ENCODE measurements at places on chromosomes 5 and 9.

GRCh38 chr9:127154390-127155191 is 32.2 kb upstream of the ANGPTL2 start:
- DNase-seq = no peak

DNA sequence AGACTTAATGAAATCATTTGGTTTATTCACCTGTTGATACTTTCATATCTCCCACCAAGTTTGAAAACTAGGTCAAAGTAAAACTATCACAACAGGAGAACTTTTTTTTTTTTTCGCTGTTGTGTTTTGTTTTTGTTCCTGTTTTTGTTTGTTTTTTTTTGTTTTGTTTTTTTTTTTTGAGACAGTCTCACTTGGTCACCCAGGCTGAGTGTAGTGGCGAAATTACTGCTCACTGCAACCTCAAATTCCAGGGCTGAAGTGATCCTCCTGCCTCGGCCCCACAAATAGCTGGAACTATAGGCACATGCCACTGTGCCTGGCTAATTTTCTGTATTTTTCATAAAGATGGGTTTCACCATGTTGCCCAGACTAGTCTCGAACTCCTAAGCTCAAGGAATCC is 49.3 kb downstream of the MLLT3 start:
- DNase-seq = no peak

GRCh38 chr9:70761139-70761670 is 346.7 kb upstream of the KLF9 start:
- no peak for DNase-seq

DNA sequence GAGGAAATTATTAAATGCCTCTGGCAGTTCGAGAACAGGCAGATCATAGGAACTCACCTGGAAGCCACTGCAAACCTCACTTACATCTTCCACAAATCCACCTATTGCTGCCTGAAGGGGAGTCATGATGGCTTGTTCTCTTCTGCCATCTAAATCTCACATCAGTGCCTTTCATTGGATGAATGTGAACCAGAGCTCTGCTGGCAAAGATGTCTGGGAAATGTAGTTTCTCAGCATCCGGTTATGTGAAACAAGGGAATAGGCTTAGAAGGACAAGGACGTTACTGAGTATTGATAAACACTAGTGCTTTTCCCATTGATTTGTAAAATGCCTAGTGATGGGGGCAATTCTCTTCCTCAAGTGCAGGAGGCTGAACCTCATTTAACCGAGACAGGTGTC is 483.3 kb downstream of the ARHGEF28 start:
- no peak for DNase-seq

- no peak for DNase-seq
Observed at GRCh38 chr5:61264273-61264661, 67.8 kb upstream of the ZSWIM6 start.

GRCh38 chr9:99184110-99184474 is 37.6 kb downstream of the ALG2 start:
- no peak for DNase-seq

DNA sequence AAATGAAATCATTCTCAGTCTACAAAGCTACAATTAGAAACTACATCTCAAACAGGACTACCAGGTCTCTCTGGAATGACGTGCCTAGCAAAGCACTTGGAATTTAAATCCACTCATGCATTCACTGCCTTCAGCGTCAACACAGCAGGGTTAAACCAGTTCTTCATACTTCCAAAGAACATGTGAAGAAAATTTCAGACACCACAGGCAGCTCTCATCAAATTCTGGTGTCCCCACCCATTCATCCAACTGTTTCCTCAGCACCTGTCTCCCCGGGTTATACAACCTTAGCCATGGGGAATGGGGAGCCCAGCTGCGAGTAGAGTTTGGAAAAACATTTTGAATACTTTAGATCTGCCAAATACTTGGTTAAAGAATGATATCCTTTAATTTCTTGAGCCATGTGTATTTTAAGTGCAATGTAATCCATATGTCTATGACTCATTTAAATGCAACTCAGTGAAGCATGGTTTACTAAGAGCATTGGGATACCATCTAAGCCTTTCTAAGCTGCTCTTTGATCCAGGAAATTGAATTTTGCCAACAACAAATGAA is 17.5 kb downstream of the ADAM19 start:
- no peak for DNase-seq

DNA sequence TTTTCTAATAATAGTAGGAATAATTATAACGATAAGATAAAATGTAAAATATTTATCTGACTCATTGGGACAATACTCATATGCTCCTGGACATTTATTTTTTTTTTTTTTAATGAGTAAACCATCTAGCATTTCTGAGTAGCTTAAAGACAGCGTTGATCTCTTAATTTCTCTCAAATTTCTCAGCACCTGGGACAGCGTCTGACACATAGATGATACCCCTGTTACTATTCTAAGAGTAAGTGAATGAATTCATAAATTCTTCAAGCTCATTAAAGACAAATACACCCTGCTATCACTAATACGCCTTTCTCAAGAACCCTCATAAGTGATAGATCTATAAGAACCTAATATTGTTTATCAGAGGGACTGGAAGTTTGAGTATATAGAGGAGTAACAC is 12.0 kb upstream of the HTR4 start:
- DNase-seq = no peak

GRCh38 chr9:125393426-125393825 is 131.8 kb downstream of the GAPVD1 start:
- no peak for DNase-seq

DNA sequence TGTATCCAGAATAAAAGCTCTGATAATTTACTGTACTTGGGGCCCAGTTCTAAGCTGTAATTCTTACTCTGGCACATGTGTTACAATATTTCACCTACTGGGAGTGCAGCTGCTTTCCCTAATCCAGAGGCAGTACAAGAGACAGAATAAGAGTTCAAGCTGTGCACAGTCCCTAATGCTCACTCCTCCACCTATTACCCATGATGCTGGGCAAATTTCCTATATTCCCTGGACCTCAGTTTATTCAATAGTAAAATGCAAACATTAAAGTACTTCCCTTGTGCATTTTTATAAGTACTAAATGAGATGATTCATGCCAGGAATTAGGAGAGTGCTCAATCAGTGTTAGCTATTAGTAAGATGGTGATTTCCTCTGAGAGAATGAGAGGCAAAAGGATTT is 28.0 kb upstream of the TAF11L2 start:
- DNase-seq = no peak

- no peak for DNase-seq
Observed at GRCh38 chr5:172642926-172643871, 2.1 kb downstream of the NEURL1B start.

DNA sequence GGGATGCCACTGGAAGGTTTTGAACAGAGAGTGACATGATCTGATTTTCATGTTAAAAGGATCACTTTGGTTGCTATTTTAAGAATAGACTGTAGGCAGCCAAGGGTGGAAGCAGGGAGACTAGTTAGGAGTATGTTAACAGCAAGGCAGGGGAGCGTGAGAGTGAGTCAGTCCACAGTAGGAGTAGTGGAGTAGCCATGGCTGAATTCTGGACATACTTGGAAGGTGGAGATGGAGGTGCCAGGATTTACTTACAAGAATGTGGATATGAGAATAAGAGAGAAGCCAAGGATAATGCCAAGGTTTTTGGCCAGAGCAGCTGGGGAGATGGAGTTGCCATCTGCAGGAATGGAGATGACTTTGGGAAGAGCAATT is 118.8 kb downstream of the GALNT10 start:
- no peak for DNase-seq

DNA sequence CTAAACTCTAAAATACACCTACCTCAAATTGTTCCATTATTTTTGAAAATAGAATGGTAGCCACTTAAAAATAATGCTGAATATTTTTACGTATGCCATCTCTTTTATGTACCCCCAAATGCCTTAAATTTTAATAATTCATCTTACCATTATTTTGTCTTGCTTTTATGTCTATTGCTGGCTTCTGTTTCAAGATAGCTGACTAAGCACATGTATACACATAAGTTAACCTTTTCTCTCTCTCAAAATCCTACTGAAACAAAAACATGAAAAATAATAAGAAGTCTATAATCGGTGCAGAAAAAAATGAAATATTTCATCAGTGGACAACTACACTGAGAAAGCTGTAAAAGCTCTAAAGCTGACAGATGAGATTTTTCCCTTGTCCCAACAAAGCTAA is 652.0 kb upstream of the ZNF608 start:
- DNase-seq = no peak

GRCh38 chr5:142756576-142756975 is 13.6 kb upstream of the ARHGAP26 start:
- DNase-seq = no peak

DNA sequence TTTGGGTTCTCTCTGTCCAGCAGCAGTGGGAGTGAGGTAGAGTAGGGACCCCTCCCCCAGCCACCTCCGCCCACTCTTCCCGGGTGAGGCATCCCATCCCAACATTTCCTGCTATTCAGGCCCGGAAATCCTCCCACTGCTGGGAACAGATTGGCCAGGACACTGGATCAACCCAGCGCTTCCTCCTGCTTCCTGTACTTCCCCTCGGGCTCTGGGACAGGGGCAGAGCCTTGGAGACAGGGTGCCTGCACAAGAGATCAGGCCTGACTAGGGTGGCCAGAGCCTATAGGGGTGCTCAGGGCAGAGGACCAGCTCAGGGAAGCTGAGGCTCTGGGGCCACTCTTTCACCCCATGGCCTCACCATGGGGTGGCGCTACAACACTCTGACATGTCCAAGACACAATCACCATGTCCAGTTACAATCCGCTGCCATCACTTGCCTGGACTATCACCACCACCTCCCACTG is 14.5 kb downstream of the SH2D3C start:
- DNase-seq = no peak

DNA sequence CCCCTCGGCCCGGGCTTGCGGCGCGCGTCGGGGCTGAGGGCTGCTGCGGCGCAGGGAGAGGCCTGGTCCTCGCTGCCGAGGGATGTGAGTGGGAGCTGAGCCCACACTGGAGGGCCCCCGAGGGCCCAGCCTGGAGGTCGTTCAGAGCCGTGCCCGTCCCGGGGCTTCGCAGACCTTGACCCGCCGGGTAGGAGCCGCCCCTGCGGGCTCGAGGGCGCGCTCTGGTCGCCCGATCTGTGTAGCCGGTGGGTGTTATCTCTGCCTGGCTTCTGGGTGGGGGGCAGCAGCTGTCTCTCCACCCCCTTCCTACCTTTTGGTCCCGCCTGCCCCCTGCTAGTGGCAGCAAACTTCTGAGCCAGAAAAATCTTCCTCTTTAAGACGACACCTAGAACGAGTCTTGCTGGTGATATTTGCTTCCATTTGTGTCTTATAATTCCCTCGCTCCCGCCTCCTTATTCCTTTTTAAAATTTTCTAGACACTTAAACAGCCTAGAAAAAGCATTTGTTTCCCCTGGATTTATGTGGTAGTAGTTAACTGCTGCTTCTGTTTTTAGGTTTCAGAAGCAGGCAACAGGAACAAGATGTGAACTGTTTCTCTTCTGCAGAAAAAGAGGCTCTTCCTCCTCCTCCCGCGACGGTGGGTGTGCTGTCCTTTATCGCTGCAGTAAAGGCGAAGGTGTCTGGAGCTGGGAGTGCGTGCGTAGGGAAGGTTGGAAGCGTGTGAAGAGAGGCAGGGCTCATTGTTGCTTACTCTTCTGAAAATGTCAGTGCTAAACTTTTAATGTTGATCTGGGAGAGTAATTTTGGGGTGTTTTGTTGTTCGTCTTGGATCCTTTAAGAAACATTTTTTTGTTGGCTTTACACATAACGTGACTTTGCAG is 554 bp downstream of the JAK2 start:
- DNase-seq = peak; percentile 17

DNA sequence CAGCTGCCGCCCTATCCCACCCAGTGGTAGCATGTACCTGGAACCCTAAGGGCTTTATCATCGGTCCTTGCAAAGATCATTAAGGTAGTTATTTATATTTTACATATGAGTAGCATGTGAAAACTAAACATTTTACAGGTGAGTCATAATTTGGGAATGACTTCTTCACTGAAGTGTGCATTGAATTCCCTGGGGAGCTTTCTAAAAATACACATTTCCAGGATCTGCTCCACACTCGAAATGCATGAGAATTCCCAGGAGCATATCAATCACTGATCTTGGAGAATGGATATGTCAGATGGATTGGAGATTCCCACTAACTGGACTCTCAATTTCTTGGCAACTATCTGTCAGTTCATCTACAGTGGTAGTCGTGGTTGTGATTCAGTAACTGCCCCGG is 717.5 kb downstream of the IRX1 start:
- no peak for DNase-seq

GRCh38 chr9:18499980-18500379 is 26.0 kb downstream of the ADAMTSL1 start:
- no peak for DNase-seq

- no peak for DNase-seq
Observed at GRCh38 chr9:89864731-89865130, 259.9 kb downstream of the GADD45G start.

GRCh38 chr9:15553528-15553898 is 670 bp downstream of the CCDC171 start:
- no peak for DNase-seq

- DNase-seq = no peak
Observed at GRCh38 chr9:76412638-76413037, 18.4 kb upstream of the RFK start.

GRCh38 chr5:159218595-159219023 is 9.3 kb upstream of the RNF145 start:
- no peak for DNase-seq

GRCh38 chr5:135333732-135334515 is 65.1 kb downstream of the MACROH2A1 start:
- no peak for DNase-seq

DNA sequence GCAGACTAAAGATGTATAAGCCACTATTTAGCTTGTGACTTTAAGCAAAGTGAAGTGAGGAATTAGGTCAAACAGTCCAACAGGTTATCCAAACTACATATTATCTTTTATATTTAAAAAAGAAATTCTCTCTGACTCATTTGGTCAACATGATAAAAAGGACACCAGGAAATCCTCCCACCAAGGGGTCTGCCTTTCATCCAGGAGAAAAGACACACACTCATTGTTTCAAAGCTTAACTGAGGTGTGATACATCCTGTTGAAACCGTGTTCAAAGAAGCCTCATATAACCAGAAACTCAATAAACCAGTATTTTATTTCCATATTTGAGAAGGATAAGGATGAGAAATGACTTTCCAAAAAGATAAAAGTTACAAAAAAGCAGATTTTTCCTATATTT is 417.1 kb downstream of the HCN1 start:
- DNase-seq = no peak

DNA sequence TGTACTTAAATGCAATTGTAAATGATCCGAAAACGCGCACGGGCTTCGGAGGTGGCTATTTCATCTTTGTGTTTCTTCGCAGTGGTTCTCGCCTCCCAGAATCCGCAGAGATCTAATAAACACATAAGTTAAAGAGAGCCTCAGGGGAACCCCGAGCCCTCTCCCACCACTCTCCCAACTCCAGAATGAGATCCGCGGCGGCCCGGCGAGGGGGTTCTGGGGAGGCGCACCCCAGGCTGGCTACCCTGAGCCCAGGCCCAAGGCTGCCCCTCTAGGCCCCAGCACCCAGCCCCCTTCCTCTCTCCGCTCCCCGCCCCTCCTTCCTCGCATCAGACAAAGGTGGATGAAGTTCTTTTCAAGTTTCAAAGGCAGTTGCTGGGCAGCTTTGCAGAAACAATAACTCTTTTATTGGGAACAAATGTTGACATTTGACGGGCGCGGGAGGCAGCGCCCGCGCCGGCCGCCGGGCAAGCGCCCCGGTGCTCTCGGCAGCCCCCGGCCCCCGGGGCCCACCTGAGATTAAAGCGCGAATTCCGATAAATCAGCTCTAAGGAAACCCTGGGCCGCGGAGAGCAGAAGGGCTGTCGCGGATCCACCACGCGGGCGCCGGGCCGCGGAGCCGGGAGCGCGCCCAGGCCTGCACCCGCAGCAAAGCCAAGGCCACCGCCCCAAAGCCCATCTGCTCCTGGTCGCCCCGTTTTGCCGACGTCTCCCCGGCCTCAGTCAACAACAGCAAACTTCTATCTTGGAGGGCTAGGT is 8.4 kb downstream of the IRX2 start:
- DNase-seq = no peak

GRCh38 chr5:36441280-36441679 is 139.6 kb upstream of the RANBP3L start:
- no peak for DNase-seq

Data from CD4-positive, alpha-beta T cell treated with Interleukin-6 at 100 ng/mL for 8 hours (primary cell).